CD4-positive, CD25-positive, alpha-beta regulatory T cell (primary cell): ENCODE measurements at places on chromosomes 7 and 10. TPM values are rescaled to one million over a fixed set of nuclear protein-coding genes. Genes with fewer than 3 reads are reported as not detected.

- DNase-seq = no peak
- peaks cover 32% of the 10 kb centered on the region for H3K4me1 ChIP-seq
Observed at GRCh38 chr10:101690461-101690860, 4.5 kb downstream of the FBXW4 start.

- no peaks in the 10 kb centered on the region for H3K27me3 ChIP-seq
- no peak for DNase-seq
- H3K36me3 ChIP-seq = peaks cover 15% of the 10 kb centered on the region
- no peaks in the 10 kb centered on the region for H3K4me1 ChIP-seq
- H3K27ac ChIP-seq = no peak overlapping the region
- no peak overlapping the region for H3K4me3 ChIP-seq
Observed at GRCh38 chr7:128014811-128015210, 16.4 kb downstream of the LRRC4 start.

DNA sequence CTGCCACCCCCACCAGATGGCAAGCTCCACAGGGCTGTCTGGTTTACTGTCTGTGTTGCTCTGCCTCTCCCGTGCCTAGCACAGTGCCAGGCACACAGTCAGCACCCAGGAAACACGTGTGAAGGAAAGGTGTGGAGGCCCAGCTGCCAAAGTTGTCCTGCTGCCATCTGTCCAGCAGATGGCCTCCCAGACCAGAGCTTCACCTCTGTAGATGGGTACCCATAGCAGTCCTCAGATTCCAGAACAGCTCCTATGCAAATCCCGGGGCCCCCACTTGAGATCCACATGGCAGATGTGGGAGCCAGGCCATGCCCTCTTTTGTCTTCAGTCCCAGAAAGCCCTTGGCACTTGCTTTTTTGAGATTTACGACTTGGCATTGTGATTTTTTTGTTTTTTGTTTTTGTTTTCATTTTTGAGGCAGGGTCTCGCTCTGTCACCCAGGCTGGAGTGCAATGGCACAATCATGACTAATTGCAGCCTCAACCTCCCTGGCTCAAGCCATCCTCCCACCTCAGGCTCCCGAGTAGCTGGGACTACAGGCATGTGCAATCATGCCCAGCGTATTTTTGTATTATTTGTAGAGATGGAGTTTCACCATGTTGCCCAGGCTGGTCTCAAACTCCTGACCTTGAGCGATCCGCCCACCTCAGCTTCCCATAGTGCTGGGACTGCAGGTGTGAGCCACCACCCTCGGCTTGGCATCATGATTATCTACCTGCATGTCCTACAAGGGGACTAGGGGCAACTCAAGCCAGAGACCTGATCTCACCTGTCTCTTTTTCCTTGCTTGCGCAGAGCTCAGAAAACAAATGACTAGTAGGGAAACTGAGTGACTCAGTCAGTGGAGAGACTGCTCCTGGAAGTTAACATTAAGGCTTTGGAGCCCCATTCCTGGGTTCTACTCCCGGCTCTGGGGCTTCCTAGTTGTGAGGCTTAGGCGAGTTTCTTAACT lies 16.9 kb upstream of the PALD1 start:
- H3K36me3 ChIP-seq = no peaks in the 10 kb centered on the region
- H3K4me3 ChIP-seq = no peak overlapping the region
- peaks cover 4% of the 10 kb centered on the region for H3K27me3 ChIP-seq
- no peak overlapping the region for H3K27ac ChIP-seq

GRCh38 chr7:133501771-133502170 lies 248.9 kb downstream of the EXOC4 start:
- H3K27me3 ChIP-seq = no peaks in the 10 kb centered on the region
- DNase-seq = no peak
- no peak overlapping the region for H3K4me3 ChIP-seq

GRCh38 chr7:129184981-129185670 lies 3.3 kb upstream of the SMO start:
- peaks cover 7% of the 10 kb centered on the region for H3K4me1 ChIP-seq
- H3K27me3 ChIP-seq = peaks cover 14% of the 10 kb centered on the region
- no peak overlapping the region for H3K4me3 ChIP-seq
- no peak overlapping the region for H3K27ac ChIP-seq
- no peaks in the 10 kb centered on the region for H3K36me3 ChIP-seq

- H3K4me1 ChIP-seq = peaks cover 3% of the 10 kb centered on the region
- DNase-seq = no peak
- no peak overlapping the region for H3K27ac ChIP-seq
- no peak overlapping the region for H3K4me3 ChIP-seq
Observed at GRCh38 chr7:139648941-139649425, 125.5 kb downstream of the CLEC2L start.

GRCh38 chr7:88789480-88790064 lies 6.0 kb downstream of the TEX47 start:
- no peaks in the 10 kb centered on the region for H3K36me3 ChIP-seq
- H3K27ac ChIP-seq = no peak overlapping the region
- no peaks in the 10 kb centered on the region for H3K4me1 ChIP-seq

DNA sequence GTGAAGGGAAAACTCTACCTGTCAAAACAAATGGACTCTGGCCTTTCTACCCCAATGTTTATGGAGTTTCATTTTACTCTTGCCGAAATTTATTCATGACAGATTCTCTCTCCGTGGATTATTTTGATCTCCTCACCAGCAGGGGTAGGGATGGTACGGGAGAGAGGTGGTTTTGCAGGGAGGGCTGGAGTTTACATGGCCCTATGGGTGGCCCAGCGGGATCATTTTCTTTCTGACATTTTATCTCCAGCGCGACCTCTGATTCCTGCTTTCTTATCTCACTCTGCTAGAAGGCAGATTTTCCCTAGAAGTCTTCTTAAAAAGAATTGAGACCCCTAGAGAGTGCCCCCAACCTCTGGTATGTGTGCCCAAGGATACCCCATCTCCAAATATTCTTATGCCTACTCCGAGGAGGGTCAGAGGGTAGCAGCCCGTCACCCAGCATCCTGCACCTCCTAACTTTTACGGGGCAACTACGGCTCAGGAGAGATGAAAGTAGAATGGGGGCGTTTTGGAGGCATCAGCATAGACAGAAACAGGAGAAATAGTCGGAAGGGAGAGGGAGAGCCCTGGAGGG lies 10.1 kb upstream of the GATA3 start:
- H3K27me3 ChIP-seq = peaks cover 60% of the 10 kb centered on the region
- no peak for DNase-seq
- H3K4me1 ChIP-seq = peaks cover 70% of the 10 kb centered on the region
- no peak overlapping the region for H3K4me3 ChIP-seq
- H3K27ac ChIP-seq = no peak overlapping the region

DNA sequence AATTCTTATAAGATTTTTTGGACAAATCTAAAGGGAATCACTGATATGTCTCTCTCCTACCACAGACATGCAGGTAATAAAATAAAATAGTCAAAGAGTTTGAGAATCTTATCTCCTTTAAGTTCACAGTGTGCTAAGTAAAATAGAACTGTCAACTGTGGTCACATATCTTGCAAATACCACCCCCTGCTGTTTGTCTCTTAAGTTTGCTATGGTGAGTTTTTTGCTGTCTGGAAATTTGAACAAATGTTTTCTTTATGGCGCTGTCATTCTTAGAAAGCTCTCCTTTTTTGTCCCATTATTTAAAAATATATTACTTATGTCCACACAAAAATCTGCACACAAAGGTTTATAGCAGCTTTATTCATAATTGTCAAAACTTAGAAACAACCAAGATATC lies 19.6 kb downstream of the GIMAP5 start:
- peak overlapping the region; percentile 69 for H3K27ac ChIP-seq
- peaks cover 32% of the 10 kb centered on the region for H3K4me1 ChIP-seq
- H3K27me3 ChIP-seq = no peaks in the 10 kb centered on the region
- H3K36me3 ChIP-seq = no peaks in the 10 kb centered on the region
- H3K4me3 ChIP-seq = peak overlapping the region; percentile 33

DNA sequence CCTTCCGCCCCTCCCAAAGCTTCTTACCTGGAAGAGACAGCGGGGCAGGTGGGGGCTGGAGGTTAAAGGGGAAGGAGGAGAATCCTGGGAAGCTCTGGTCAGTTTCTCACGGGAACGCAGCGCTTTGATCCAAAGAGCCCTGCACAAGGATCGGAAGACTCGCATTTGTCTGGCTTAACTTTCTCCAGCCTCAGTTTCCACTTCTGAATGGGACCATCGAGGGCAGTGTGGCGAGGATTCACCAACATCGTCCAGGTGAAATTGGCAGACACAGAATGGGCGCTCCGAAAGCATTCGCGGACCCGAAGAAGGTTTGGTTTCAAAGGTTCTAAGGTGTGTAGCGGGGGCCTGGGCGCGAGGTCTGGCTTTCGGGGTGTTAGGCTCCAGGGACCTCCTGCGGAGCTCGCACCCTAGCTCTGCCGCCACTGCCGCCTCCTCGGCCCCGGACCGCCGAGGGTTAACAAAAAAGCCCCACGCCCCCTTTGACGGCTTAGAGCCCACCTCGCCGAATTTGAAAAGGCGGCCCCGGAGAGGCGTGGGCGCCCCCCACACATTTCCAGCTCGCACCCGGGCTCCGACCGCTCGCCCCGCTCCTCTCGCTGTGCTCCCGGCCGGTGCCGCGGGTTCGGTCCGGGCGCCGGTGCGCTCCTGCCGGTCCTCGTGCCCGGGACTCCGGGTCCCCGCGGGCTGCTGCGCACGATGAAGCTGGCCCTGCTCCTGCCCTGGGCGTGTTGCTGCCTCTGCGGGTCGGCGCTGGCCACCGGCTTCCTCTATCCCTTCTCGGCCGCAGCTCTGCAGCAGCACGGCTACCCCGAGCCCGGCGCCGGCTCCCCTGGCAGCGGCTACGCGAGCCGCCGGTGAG lies at the start of gene COL26A1:
Gene COL26A1 (plus strand): TSS at position 542 of the 862 bp plus-strand sequence. CDS start 158 bp downstream, at position 700.
- peaks cover 2% of the 10 kb centered on the region for H3K27me3 ChIP-seq
- no peak for DNase-seq
- no peak within 1 kb of the TSS for H3K4me3 ChIP-seq
- H3K36me3 ChIP-seq = no peaks in the 10 kb centered on the region

DNA sequence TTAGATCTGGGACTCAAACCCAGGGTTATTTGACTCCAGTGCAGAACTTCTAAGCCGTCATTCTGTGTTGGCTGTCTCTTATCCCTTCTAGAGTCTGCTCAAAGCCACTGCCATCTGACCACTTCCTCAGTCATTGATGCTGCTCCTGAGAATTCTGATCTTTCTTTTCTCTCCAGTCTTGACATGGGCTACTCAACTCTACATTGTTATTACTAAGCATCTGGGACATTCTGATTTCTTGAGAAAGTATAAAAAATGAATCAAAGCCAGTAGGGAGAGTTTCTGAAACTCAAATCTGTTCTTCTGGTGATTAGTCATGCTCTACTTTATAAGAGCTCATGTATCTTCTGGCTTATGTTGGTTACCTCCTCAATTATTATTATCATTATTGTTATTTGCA lies 48.7 kb downstream of the ANK3 start:
- H3K27ac ChIP-seq = no peak overlapping the region
- H3K27me3 ChIP-seq = no peaks in the 10 kb centered on the region
- no peaks in the 10 kb centered on the region for H3K4me1 ChIP-seq
- no peak overlapping the region for H3K4me3 ChIP-seq

DNA sequence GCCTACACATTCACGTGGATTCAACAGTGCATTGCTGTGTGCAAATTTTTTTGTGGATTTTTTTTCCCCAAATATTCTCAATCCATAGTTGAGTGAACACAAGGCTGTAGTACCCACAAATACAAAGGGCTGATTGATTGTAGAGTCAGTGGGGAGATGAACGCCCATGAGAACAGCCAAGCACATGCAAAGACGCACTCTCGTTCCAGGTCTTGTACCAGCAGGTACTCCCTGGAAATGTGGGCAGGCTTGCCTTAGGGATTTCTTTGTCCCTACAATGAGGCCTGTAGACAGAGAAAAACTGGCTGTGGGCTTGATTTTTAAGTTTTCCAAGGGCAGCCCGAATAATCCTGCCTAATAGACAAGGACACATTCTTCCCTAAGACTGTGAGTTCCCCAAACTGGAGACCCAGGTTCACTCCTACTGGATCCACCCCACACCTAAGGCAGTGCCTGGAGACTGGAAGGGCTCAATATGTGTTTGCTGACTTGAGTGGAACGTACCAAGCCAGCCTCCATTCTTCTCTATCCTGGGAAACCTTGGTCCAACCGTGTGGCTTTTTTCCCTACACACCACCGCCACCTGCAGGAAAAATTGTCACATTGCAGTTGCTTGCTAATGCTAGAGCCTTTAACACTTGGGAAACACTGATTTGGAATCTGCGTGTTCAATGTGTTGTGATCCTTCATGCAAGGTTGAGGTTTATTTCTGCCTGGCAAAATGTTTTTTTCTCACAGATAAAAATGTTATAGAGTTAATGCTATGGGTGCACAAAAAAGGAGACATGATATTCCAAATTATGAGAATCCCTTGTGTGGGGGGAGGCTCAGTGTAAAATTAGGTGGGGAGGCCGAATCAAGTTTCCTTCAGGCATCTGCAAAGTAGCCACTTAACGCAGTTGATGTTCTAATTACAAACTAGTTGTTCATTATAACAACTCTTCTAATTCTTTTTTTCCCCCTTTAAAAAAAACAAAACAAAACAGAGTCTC lies 49.3 kb downstream of the PPP1R17 start:
- H3K27me3 ChIP-seq = no peaks in the 10 kb centered on the region
- H3K27ac ChIP-seq = no peak overlapping the region
- no peaks in the 10 kb centered on the region for H3K4me1 ChIP-seq

- no peaks in the 10 kb centered on the region for H3K27me3 ChIP-seq
- no peak overlapping the region for H3K27ac ChIP-seq
- no peak for DNase-seq
- H3K36me3 ChIP-seq = no peaks in the 10 kb centered on the region
- H3K4me1 ChIP-seq = no peaks in the 10 kb centered on the region
- H3K4me3 ChIP-seq = no peak overlapping the region
Observed at GRCh38 chr10:122632031-122632430, 67.6 kb downstream of the C10orf120 start.

GRCh38 chr10:112362833-112363232 lies 11.1 kb upstream of the ACSL5 start:
- no peaks in the 10 kb centered on the region for H3K27me3 ChIP-seq
- no peaks in the 10 kb centered on the region for H3K36me3 ChIP-seq
- no peak overlapping the region for H3K27ac ChIP-seq
- no peak for DNase-seq
- H3K4me3 ChIP-seq = no peak overlapping the region

DNA sequence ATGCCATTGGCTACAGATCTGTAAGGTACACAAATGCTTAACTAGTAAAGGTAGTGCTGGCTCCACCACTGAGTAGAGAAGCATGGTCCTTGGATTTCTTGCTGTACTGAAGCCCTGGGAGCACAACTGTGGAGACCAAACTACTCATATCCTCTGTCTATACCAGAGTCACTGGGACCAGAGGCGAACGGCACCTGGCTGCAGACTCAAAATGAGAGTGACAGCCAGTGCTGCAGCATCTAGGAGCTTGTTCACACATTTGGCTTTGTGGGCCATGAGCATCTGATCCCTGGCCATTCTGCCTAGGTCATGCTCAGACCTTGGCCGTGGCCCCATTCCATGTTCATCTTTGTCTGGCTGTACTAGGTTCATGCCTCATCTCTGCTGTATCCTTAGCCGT lies 31.9 kb downstream of the LRRC18 start:
- H3K27me3 ChIP-seq = no peaks in the 10 kb centered on the region
- H3K36me3 ChIP-seq = no peaks in the 10 kb centered on the region
- DNase-seq = no peak
- H3K4me3 ChIP-seq = no peak overlapping the region
- no peak overlapping the region for H3K27ac ChIP-seq
- H3K4me1 ChIP-seq = no peaks in the 10 kb centered on the region

- no peak overlapping the region for H3K27ac ChIP-seq
- H3K36me3 ChIP-seq = no peaks in the 10 kb centered on the region
- no peak for DNase-seq
- no peak overlapping the region for H3K4me3 ChIP-seq
- no peaks in the 10 kb centered on the region for H3K4me1 ChIP-seq
Observed at GRCh38 chr7:117780832-117781231, 92.4 kb downstream of the CTTNBP2 start.

The DEPP1 gene
- 0.44 TPM for total RNA-seq

The SOSTDC1 gene
- not detected for total RNA-seq

The CLEC5A gene
- not detected for total RNA-seq

The C10orf67 gene
- total RNA-seq = 0.49 TPM

The PAPSS2 gene
- not detected for total RNA-seq

The DNAJC12 gene
- total RNA-seq = not detected

The CLCN1 gene
- total RNA-seq = not detected

The TAS2R41 gene
- total RNA-seq = 0.59 TPM
